IMR-90 (cell line): ENCODE measurements at places on chromosomes 5 and 9. TPM values are rescaled to one million over a fixed set of nuclear protein-coding genes. Genes with fewer than 3 reads are reported as not detected.

GRCh38 chr9:90020276-90020871, 415.6 kb downstream of the GADD45G start:
- no peak overlapping the region for H3K27ac ChIP-seq
- no peaks in the 10 kb centered on the region; the same call in 1 of the 2 replicates for H3K27me3 ChIP-seq
- no peak for DNase-seq
- no peak overlapping the region for H3K4me3 ChIP-seq

DNA sequence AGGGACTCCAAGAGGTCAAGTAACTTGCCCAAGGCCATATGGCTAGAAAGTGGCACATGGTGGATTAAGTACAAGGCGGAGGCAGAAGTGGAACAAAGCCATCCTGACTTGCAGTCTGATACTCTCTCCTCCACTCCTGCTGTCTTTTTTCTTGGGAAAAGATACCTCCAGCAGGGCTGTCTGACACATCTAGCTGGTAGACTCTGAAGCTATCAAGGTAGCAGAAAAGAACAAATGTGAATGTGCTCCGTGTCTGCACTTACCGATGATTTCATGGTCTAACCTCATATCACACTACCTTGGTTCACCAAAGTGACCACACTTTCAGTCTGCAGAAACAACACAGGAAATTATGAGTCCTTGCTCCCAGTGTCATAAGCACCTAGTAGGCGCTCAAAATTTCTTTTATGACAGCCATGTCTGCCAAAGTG, 284.8 kb downstream of the CRB2 start:
- H3K4me3 ChIP-seq: no peak overlapping the region
- no peaks in the 10 kb centered on the region for H3K27me3 ChIP-seq
- DNase-seq: no peak
- no peaks in the 10 kb centered on the region; the same call in 1 of the 2 replicates for H3K4me1 ChIP-seq
- no peaks in the 10 kb centered on the region for H3K36me3 ChIP-seq

Gene ADAMTS6
- 21.0 and 23.9 TPM in 2 replicates for polyA plus RNA-seq

Gene ATOX1
- polyA plus RNA-seq: 360 and 398 TPM in 2 replicates

GRCh38 chr5:68115584-68115983, 100.0 kb upstream of the PIK3R1 start:
- no peak overlapping the region for H3K27ac ChIP-seq
- no peaks in the 10 kb centered on the region for H3K36me3 ChIP-seq
- no peak overlapping the region for H3K4me3 ChIP-seq
- no peaks in the 10 kb centered on the region for H3K27me3 ChIP-seq

DNA sequence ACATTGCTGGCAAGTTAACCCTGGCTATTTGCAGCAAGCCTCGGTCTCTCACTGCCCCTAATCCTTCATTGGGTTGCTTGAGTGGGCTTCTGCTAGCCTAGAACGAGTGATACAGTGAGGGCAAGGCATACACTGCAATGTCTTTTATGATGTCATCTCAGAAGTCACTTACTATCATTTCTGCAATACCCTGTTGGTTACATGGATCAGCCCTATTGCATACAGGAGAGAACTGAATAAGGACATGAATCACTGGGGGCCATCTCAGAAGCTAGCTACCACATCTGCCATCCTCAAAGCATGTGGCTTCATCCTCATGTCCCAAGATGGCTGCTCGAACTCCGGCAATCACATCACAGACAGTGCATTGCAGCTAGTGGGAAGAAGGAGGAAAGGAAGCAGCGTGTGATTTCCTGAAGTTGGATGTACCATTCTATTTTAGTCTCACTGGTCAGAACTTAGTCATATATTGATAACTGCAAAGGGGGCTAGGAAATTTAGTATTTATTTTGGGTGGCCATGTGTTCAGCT, 33.3 kb upstream of the CDKN2AIPNL start:
- no peaks in the 10 kb centered on the region for H3K4me1 ChIP-seq
- no peak overlapping the region for H3K27ac ChIP-seq
- H3K4me3 ChIP-seq: no peak overlapping the region
- H3K36me3 ChIP-seq: no peaks in the 10 kb centered on the region

DNA sequence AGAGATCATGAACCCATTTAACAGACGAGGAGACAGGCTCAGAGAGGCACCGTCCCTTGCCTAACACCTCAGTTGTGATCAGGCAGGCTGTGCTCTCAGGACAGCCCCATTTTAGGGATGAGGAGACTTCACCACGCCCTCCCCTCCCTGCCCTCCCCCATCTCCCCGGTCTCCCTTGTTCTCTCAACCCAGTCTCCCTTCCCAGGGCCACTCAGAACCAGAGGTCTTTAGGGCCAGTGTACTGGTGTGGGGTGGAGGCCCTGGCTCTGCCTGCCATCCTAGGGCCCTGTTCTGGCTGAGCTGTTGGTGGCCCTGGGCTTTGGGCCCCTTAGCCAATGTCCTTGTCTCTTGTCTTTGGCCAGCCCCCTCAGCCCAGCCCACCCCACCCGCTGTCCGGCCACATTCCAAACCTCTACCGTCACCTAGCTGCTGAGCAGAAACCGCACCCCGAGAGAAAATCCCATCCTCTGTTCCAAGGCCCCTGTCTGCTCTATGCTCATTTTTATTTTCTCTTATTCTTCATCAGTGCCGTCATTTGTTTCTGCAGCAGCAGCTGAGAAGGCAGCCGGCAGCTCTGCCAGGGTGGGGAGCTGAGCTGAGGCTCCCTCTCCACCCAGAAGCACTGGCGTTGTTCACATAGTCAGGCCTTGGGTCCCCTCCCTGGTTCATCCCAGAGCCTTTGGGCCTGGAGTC, 33.9 kb downstream of the OLFML2A start:
- H3K36me3 ChIP-seq: peaks cover 12% of the 10 kb centered on the region; the same call in 1 of the 2 replicates
- peak; percentile 90 for DNase-seq
- peaks cover 23% of the 10 kb centered on the region for H3K4me1 ChIP-seq
- no peak overlapping the region for H3K4me3 ChIP-seq
- H3K27ac ChIP-seq: peak overlapping the region; percentile 95

Gene GPX8
- 99.6 and 131 TPM in 2 replicates for polyA plus RNA-seq

Gene MRPL50
- 6.4 and 7.5 TPM in 2 replicates for polyA plus RNA-seq

Gene LRRC19
- not detected in 2 replicates for polyA plus RNA-seq

DNA sequence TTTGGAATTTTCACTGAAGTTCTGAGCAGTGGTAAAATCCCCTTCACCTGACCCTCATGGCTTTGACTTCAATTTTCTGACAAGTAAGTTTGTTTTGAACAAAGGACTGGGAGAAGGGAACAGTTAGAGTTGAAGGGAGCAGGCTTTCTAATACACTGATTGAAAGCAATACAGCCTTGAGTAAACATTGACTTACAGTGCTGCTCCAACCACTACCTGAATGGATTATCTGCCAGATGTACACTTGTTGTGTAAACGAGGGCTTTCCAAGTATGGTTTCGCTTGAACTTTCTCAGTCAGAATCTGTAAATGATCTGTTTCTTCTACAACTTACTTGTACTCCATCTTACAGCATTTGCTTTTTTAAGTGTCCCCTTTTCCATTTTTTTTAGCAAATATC, 1414.9 kb upstream of the NUDT12 start:
- no peaks in the 10 kb centered on the region for H3K27me3 ChIP-seq
- no peak overlapping the region for H3K27ac ChIP-seq
- H3K36me3 ChIP-seq: no peaks in the 10 kb centered on the region

- peaks cover 37% of the 10 kb centered on the region for H3K27me3 ChIP-seq
- peak; percentile 26 for DNase-seq
- no peak overlapping the region for H3K4me3 ChIP-seq
- H3K36me3 ChIP-seq: no peaks in the 10 kb centered on the region
These were observed 43.4 kb upstream of the N4BP3 start for GRCh38 chr5:178069909-178070308.

Gene TEX48
- polyA plus RNA-seq: not detected in 2 replicates

- H3K4me3 ChIP-seq: peak within 1 kb of the TSS; percentile 34; the same call in 1 of the 2 replicates
- peaks cover 2% of the 10 kb centered on the region; the same call in 1 of the 2 replicates for H3K4me1 ChIP-seq
- H3K27me3 ChIP-seq: peaks cover 3% of the 10 kb centered on the region; the same call in 1 of the 2 replicates
- DNase-seq: no peak
- no peak within 1 kb of the TSS for H3K27ac ChIP-seq
- no peaks in the 10 kb centered on the region for H3K36me3 ChIP-seq
These were observed at the start of gene ENTPD8 for GRCh38 chr9:137441289-137441934. Gene ENTPD8 (minus strand): TSS chr9:137441357. CDS start chr9:137438285, 3,072 bp downstream.

DNA sequence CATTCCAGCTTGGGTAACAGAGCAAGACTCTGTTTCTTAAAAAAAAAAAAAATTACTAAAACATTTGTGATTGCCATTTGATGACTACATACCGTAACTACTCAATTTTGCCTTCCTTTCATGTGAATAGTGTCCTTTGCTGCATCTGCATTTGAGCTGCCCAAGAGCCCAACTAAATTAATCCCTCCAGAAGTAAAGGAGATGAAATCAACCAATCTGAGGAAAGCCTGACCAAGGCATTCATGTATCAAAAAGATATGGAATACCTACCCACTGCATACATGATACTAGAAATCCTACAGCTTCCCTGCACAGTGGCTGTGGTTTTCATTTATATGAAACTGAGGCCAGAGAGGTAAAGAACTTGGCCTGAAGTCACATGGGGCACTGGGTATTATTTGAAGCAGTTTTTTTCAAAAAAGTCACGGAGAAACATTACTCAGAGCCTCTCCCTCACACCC, 177.5 kb downstream of the AOPEP start:
- DNase-seq: peak; percentile 82
- H3K36me3 ChIP-seq: no peaks in the 10 kb centered on the region
- H3K27me3 ChIP-seq: no peaks in the 10 kb centered on the region
- peak overlapping the region; percentile 64 for H3K27ac ChIP-seq

DNA sequence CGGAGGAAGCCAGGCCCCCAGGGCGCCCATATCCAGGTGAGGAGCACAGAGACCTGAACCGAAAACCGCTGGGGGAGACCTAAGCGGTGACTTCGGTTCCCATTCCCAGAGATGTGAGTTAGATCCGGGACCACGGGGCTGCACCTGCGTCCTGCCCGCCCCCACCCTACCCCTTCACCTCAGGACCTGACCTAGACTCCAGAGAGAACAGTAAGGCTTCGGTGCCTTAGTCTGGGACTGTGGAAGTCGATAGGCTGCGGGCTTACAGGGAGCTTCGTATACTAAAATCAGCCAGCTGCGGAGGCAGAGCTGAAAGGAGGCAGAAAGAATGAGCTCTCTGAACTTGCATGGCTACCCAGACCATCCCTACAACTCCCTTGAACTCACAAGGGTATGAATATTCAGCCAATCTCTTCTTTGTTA, 518 bp upstream of the FAM13B start:
- H3K27me3 ChIP-seq: no peaks in the 10 kb centered on the region
- H3K36me3 ChIP-seq: peaks cover 1% of the 10 kb centered on the region; the same call in 1 of the 2 replicates
- DNase-seq: no peak

Gene CDO1
- 4.8 and 7.9 TPM in 2 replicates for polyA plus RNA-seq

DNA sequence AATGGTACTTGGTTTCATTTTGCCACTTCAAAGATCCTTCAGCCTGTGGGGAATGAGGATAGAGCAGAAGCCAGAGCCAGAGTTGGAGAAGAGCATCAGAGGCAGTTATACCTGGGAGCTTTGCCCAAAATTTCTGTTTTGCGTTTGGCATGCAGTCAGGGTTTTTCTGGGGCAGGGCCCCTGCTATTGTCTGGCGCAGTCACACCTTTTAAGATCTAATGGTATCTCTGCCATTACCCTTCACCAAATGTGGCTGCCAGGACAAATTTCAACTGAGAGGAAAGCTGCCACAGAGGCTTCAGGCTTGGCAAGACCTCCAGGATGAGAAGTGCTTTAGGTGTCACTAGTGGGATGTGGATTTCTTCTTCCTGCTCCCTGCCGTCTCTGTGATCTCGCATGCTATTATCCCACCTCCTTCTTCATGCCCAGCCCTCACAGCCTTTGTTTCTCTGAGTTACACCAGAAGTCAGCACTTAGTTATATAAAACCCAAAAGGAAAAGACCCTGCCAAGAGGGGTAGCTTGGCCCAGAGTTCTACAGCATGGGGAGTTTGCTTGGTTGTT, 357.0 kb downstream of the TLE4 start:
- no peak overlapping the region for H3K4me3 ChIP-seq
- H3K27ac ChIP-seq: no peak overlapping the region
- no peak for DNase-seq
- H3K27me3 ChIP-seq: peaks cover 6% of the 10 kb centered on the region
- H3K36me3 ChIP-seq: no peaks in the 10 kb centered on the region
- no peaks in the 10 kb centered on the region for H3K4me1 ChIP-seq

Gene ZNF483
- 0.10 and 0.11 TPM in 2 replicates for polyA plus RNA-seq

- H3K4me3 ChIP-seq: no peak overlapping the region
- no peak overlapping the region for H3K27ac ChIP-seq
- no peak for DNase-seq
These were observed 292.7 kb upstream of the SMARCA2 start for GRCh38 chr9:1722404-1722803.

DNA sequence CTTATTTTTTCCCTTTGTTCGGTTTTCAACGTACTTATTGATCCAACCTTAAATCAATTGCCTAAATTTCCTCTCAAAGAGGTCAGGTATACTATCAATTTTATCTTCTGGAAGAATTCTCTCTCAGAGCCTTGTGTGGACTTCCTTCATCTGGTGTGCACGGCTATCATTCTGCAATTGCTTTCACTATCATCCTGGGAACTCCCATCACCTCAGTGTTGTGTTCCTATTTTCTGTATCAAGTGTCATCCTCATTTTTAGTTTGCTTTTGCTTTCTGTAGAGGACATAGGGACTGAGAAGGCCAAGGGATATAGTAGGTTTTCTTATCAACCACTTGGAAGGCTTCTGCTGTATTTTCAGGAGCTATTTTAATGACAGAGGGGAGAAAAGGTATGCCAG, 11.3 kb downstream of the STOM start:
- H3K4me3 ChIP-seq: no peak overlapping the region
- H3K36me3 ChIP-seq: peaks cover 13% of the 10 kb centered on the region
- no peak overlapping the region for H3K27ac ChIP-seq
- no peak for DNase-seq

Gene FOXD4L4
- not detected in 2 replicates for polyA plus RNA-seq

GRCh38 chr5:11292648-11293356, 531.8 kb upstream of the DAP start:
- no peaks in the 10 kb centered on the region for H3K36me3 ChIP-seq
- no peaks in the 10 kb centered on the region for H3K27me3 ChIP-seq
- H3K4me1 ChIP-seq: no peaks in the 10 kb centered on the region
- no peak for DNase-seq
- no peak overlapping the region for H3K27ac ChIP-seq

Gene GRIN1
- 0.04 and 0.09 TPM in 2 replicates for polyA plus RNA-seq

- H3K4me1 ChIP-seq: no peaks in the 10 kb centered on the region
- H3K27me3 ChIP-seq: peaks cover 6% of the 10 kb centered on the region
- no peaks in the 10 kb centered on the region for H3K36me3 ChIP-seq
- H3K4me3 ChIP-seq: no peak overlapping the region
- DNase-seq: no peak
- H3K27ac ChIP-seq: no peak overlapping the region
These were observed 73.9 kb upstream of the ANKH start for GRCh38 chr5:14945450-14945849.

- H3K36me3 ChIP-seq: no peaks in the 10 kb centered on the region
- no peak for DNase-seq
- H3K4me3 ChIP-seq: no peak overlapping the region
These were observed 51.5 kb upstream of the ARL15 start for GRCh38 chr5:54361691-54362411.
